T follicular helper cell (primary cell): ENCODE measurements at places on chromosomes 2 and 18.

- DNase-seq, result no peak
These were observed 14.8 kb downstream of the SGO2 start for GRCh38 chr2:200540793-200541192.

DNA sequence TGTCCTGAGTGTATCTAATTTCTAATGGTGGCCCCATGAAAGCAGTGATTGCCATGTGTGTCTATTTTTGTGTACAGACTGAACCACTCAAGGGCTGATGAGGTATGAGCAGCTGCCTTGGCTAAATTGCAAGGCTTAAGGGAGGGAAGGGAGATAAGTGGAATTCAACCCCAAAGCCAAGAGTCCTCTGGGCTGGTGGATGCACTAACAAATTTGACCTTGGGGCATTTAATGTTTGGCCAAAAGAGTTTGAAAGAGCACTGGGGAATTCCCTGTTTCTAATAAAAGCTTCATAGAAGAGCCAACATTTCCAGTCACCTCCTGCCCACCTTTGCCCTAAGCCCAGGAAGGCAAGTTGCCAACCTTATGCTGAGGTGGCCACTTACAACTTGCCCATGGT is 172.1 kb downstream of the SETBP1 start:
- no peak for DNase-seq

DNA sequence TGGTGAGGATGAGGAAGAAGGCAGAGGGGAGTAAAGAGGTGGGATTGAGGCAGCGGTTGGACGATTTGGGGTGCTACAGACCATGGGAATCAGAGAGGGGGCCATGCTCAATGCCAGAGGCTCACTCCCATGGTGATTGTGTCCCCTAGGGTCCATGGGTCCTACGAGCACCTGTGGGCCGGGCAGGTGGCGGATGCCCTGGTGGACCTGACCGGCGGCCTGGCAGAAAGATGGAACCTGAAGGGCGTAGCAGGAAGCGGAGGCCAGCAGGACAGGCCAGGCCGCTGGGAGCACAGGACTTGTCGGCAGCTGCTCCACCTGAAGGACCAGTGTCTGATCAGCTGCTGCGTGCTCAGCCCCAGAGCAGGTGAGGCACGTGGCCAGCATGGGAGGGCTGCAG is 5.2 kb downstream of the CAPN10 start:
- DNase-seq, result no peak

DNA sequence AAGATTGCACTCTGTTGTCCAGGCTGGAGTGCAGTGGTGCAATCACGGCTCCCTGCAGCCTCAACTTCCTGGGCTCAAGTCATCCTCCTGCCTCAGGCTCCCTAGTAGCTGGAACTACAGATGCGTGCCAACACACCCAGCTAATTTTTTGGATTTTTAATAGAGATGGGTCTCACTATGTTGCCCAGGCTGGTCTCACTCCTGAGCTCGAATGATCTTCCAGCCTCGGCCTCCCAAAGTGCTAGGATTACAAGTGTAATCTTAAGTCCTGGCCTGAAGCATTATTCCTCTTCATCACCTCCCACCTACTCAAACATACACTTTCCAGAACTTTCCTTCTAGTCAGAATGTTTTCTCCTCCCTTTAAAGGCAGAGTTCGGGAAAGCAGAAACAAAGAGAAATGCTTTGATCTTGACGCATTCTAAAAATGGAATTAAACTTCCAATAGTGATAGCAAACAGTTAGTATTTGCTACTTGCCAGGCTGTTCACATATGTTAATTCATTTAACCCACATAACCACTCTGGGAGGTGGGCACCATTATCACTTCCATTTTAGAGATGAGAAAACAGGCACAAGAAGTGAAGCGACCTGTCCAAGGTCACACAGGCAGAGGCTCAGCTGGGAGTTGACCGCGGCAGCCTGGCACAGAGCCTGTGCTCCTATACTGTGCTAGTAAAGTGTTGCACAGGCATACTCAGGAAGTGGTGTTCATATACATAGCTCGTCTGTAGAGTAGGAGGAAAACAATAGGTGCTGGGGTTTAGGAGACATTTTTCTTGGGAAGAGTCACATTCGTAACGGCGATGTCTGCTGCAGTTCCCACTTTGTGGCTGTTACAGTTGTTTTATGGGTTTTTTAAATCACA is 24.6 kb downstream of the TEX44 start:
- DNase-seq, result no peak

DNA sequence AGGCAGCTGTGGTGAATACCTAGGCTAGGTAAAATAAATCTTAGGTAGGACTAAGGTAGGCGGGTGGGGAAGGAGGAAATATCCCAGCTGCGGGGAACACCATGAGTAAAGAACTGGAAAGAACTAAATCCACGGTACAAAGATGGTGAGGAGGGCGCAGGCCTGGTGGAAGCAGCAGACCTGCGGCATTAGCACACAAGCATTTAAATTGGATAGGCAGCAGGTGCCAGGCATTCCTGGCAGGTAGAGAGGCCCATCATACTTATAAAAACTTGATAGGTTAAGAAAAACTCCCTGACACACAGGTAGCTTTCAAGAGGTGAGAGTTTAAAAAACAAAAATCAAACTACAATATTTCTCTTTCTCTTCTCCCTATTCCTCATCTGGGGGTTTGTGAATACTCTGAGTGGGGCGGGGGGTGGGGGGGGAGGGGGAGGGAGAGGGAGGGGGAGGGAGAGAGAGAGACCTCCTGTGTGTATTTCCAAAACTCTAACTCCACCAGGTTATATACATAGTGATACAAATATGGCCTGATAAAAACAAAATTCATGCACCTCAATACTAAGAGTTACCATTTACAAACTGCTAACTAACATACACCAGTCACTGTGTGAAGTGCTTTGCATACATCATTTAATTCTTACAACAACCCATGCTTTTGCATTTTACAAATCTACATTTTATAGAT is 13.5 kb downstream of the AAK1 start:
- no peak for DNase-seq

- no peak for DNase-seq
These were observed 60.9 kb downstream of the METTL4 start for GRCh38 chr18:2510416-2510815.

DNA sequence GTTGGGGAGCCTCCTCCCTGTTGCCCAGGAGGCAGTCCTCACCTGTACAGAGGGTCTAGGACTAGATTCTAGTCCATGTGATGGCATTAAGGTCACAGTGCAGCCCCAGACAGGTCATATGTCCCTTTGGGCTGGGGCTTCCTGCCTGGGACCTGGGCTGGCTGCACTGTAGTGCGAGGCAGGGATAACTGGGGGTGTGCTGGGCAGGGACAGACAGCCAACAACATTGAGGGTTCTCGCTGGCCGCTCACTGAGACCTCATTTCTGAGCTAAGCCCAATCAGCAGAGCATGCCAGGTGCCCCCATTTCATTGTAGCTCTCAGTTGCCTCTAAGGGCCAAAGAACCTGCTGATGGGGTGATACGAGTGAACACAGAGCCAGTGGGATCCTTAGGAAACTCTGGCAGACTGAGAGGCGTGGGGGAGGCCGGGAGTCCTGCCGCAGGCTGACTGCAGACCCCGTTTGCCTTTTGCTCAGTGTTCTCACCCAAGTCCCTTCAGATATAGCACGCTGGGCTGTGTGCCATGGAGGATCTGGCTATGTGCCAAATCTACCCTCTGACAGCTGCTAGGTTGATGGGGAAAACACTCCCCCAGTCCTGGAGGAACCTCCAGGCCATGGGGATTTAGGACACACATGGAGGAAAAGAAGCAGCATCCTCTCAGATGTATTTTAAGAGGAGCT is 51.9 kb downstream of the DYSF start:
- no peak for DNase-seq
